ENCODE measurements at places on chromosomes 3 and 15.
A peak's percentile ranks its signal among the peaks of the same experiment; 100 is the strongest.

DNA sequence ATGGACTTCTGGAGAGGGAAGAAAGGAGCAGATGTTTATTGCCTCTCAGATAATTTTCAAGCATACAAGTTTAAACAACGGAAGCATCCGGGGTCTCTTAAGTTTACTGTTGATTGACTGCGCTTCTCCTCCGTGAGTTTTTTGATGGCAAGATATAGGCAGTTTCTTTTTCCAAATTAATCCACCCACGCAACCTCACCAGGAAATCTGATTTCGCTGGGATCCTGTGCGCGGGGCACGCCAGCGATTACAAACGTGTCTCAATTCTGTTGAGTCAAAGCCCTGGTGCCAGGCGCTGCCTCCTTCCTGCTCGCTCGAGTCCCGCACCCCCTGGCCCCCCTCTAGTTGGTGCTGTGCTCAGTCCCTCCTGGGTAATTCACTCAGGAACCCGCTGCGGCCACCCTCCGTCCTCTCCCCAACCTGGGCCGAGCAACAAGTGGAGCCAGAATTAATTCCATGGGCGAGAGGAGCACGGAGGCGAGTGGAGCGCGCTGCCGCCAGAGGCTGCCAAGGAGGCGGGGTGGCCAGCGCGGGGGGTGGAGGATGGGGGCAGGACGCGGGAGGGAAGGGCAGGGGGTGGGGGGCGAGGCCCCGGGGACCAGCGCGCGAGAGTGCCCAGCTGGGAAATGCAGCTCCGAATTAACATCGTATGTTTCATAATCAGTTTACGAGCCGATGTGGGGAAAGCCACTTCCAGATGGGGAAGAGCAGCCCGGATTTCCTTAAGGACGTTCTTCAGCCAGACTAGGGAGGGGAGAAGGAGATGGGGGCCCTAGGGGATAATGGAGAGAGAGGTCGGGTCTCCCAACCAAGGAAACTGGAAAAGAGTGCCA lies 6.0 kb downstream of the WNT5A start:
- no peak overlapping the region for H3K27ac ChIP-seq
- H3K4me3 ChIP-seq, result no peak overlapping the region
- DNase-seq, result no peak
- peaks cover 1% of the 10 kb centered on the region for H3K4me1 ChIP-seq

DNA sequence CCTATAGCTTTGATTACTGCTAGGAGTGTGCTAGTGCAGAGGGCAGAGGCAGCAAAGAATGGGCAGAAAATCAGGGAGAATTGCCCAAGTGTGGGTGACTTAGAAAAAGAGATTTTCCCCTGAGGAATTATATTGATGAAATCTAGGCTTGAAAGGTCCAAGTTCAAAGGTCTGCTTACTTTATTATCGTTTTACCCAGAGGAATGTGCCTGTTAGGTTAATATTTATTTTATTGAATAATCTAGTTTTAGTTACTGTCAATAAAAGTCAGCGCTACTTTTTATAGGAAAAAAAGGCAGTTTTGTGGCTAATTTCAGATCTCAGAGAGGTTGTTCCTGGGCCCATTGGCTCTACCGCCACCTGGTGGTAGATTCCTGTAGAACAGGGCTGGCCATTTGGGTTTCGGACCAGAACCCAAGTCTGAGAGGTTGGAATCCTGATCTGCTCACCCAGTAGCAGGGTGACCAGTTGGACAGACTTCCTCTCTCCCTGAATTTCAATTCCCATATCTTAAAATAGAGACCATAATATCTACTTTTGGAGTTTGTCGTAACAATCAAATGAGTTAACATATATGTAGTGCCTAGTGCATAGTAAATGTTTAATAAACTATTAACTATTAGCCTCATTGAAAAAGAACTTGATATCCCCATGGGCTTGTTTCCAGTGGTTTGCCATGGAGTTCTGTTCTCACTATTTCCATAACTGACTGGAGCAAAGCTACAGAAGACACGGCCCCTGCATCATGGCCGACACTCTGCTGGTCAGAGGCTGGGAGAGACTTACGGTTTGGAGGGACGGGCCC lies 62.7 kb upstream of the ZNF148 start:
- no peaks in the 10 kb centered on the region for H3K27me3 ChIP-seq
- no peak overlapping the region for H3K4me3 ChIP-seq
- peak; percentile 54 for DNase-seq
- H3K36me3 ChIP-seq, result peaks cover under 1% of the 10 kb centered on the region
- H3K27ac ChIP-seq, result no peak overlapping the region

DNA sequence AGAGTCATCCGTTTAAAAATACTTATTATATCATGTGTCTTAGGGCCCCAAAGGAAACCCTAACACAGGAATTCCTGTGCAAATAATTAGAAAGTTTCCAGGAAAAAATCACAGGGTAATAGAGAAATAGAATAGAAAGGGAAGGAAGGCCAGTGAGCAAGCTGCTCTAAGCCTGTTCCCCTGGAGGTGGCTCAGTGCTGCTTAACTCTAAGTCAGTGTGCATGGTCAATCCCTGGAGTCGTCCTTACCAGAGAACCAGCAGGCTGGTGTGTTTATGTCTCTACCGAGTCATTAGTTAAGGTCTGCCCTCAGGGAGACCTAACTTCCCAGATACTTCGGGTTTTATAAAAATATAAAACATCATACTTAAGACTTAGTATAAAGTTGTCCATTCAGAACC lies 21.0 kb upstream of the MCF2L2 start:
- no peaks in the 10 kb centered on the region for H3K36me3 ChIP-seq
- DNase-seq, result no peak
- no peaks in the 10 kb centered on the region for H3K27me3 ChIP-seq
- H3K4me3 ChIP-seq, result no peak overlapping the region

GRCh38 chr15:80475572-80475971 lies 71.4 kb downstream of the ARNT2 start:
- peaks cover 1% of the 10 kb centered on the region for H3K27me3 ChIP-seq
- H3K27ac ChIP-seq, result no peak overlapping the region
- DNase-seq, result no peak
- no peaks in the 10 kb centered on the region for H3K36me3 ChIP-seq
- no peaks in the 10 kb centered on the region for H3K4me1 ChIP-seq

GRCh38 chr3:135106445-135106844 lies 311.4 kb downstream of the EPHB1 start:
- DNase-seq, result no peak
- no peak overlapping the region for H3K27ac ChIP-seq
- H3K27me3 ChIP-seq, result no peaks in the 10 kb centered on the region
- no peaks in the 10 kb centered on the region for H3K4me1 ChIP-seq

DNA sequence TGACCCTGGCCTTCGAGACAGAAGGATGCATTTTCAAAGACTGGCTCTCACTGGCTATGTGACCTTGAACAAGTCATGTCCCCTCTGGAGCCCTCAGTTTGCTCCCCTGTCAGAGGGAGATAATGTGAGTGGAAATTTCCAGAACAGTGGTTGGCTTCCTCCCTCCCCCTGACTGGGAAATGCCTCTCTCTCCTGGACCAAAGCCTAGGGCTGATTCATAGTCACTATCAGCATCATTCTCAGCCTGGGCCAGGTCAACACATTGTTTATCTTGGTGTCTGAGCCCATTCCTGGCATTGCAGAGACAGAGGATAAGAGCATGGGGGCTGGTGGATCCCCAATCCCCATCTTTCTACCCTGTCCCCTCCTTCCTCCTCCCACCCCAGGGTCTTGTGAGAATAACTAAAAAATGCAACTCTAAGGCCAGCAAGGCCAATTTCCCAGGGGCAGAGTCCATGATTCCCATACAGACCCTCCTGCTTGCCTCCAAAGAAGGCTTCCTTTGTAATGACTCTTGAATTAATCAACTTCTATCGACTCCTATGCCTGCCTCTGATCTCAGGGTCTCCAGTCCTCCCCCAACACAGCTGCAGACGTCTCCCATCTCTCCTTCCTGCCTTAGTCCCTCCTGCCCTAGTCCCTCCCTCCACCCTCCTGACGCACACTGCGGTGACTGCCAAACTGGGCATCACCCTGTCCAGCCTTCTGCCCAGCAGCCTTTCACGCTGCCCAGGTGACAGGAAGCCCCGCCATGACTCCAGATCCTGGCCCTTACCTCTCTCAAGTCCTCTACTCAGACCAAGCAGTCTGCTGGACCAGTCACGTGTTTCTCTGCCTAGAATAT lies 35.4 kb upstream of the CORO2B start:
- no peak overlapping the region for H3K27ac ChIP-seq
- DNase-seq, result no peak
- no peaks in the 10 kb centered on the region for H3K4me1 ChIP-seq
- no peak overlapping the region for H3K4me3 ChIP-seq
- no peaks in the 10 kb centered on the region for H3K36me3 ChIP-seq

GRCh38 chr3:114958930-114959329 lies 188.2 kb downstream of the ZBTB20 start:
- no peaks in the 10 kb centered on the region for H3K4me1 ChIP-seq
- no peak overlapping the region for H3K4me3 ChIP-seq
- peaks cover 22% of the 10 kb centered on the region for H3K36me3 ChIP-seq
- no peak overlapping the region for H3K27ac ChIP-seq
- H3K27me3 ChIP-seq, result no peaks in the 10 kb centered on the region
- no peak for DNase-seq

- H3K4me3 ChIP-seq, result peak overlapping the region; percentile 78
- peak; percentile 51 for DNase-seq
- peaks cover 4% of the 10 kb centered on the region for H3K27me3 ChIP-seq
- H3K4me1 ChIP-seq, result peaks cover 80% of the 10 kb centered on the region
These were observed 218.6 kb downstream of the PDCD6IP start for GRCh38 chr3:34016925-34017587.

DNA sequence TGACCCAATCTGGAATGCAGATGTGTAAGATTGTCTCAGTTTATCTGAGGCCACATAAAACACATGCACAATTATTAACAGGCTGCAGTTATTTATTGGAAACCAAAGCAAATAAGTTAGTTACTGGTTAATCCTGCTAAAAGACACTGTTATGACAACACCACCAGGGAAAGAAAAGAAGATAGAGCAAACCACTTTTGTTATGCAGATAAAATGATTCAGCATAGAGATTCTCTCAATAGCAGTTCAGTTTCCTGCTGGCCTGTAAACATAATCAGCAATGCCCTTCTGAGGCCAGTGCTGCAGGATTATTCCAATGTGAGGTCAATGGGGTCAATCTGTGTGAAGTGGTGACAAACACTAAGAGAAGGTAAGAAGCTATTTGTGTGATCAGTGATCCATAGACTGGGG lies 244.4 kb downstream of the ZBTB20 start:
- H3K27ac ChIP-seq, result no peak overlapping the region
- DNase-seq, result no peak
- no peak overlapping the region for H3K4me3 ChIP-seq
- H3K36me3 ChIP-seq, result peaks cover 4% of the 10 kb centered on the region
- H3K4me1 ChIP-seq, result peaks cover 11% of the 10 kb centered on the region

- no peak overlapping the region for H3K4me3 ChIP-seq
- H3K27me3 ChIP-seq, result no peaks in the 10 kb centered on the region
- no peaks in the 10 kb centered on the region for H3K4me1 ChIP-seq
- no peak for DNase-seq
- H3K36me3 ChIP-seq, result no peaks in the 10 kb centered on the region
- H3K27ac ChIP-seq, result no peak overlapping the region
These were observed 109.1 kb downstream of the NSUN3 start for GRCh38 chr3:94171954-94172353.

GRCh38 chr15:58159827-58160386 lies 21.7 kb downstream of the AQP9 start:
- no peaks in the 10 kb centered on the region for H3K36me3 ChIP-seq
- DNase-seq, result no peak
- H3K27me3 ChIP-seq, result peaks cover 10% of the 10 kb centered on the region
- H3K27ac ChIP-seq, result no peak overlapping the region
- H3K4me3 ChIP-seq, result no peak overlapping the region
- H3K4me1 ChIP-seq, result no peaks in the 10 kb centered on the region

GRCh38 chr3:146625186-146625775 lies 20.1 kb upstream of the PLSCR5 start:
- no peaks in the 10 kb centered on the region for H3K27me3 ChIP-seq
- H3K4me3 ChIP-seq, result no peak overlapping the region
- H3K36me3 ChIP-seq, result no peaks in the 10 kb centered on the region
- no peak overlapping the region for H3K27ac ChIP-seq
- no peak for DNase-seq

DNA sequence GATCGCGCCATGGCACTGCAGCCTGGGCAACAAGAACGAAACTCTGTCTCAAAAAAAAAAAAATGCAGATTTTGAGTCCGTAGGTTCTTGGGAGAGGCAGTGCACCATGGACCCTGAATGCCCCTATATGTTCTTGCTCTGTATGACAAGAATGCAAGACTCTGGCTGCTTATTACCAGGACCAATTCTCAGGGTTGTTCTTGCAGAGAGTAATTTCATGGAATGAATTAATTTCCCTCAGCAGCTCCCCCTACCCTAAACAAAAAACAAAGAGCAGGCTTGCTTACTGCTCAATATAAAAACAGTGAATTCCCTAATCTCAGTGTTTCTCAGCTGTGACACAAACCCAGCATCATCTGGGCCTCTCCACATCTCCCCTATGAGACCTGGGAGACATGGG lies 20.5 kb upstream of the DYNC1LI1 start:
- no peak for DNase-seq
- H3K4me3 ChIP-seq, result no peak overlapping the region
- no peaks in the 10 kb centered on the region for H3K36me3 ChIP-seq
- no peaks in the 10 kb centered on the region for H3K4me1 ChIP-seq
- H3K27me3 ChIP-seq, result no peaks in the 10 kb centered on the region

DNA sequence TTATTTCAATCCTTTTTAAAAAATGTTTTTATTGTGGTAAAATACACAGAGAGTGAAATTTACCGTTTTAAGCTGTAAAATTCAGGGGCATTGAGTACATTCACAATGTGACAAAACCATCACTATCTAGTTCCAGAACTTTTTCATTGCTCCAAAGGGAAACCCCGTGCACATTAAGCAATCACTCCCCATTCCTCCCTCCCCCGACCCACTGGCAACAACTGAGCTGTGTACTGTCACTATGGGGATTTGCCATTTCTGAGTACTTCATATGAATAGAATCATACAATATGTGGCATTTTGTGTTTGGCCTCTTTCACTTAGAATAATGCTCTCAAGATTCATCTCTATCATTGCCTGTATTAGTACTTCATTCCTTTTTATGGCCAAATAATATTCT lies 45.5 kb upstream of the BOC start:
- H3K4me1 ChIP-seq, result no peaks in the 10 kb centered on the region
- no peak for DNase-seq
- H3K27ac ChIP-seq, result no peak overlapping the region
- peaks cover 1% of the 10 kb centered on the region for H3K27me3 ChIP-seq
- H3K36me3 ChIP-seq, result no peaks in the 10 kb centered on the region

GRCh38 chr3:72888546-72889309 lies 882 bp downstream of the GXYLT2 start:
- no peak overlapping the region for H3K27ac ChIP-seq
- H3K36me3 ChIP-seq, result no peaks in the 10 kb centered on the region
- peak overlapping the region; percentile 3 for H3K4me3 ChIP-seq
- H3K27me3 ChIP-seq, result peaks cover 9% of the 10 kb centered on the region
- DNase-seq, result no peak

DNA sequence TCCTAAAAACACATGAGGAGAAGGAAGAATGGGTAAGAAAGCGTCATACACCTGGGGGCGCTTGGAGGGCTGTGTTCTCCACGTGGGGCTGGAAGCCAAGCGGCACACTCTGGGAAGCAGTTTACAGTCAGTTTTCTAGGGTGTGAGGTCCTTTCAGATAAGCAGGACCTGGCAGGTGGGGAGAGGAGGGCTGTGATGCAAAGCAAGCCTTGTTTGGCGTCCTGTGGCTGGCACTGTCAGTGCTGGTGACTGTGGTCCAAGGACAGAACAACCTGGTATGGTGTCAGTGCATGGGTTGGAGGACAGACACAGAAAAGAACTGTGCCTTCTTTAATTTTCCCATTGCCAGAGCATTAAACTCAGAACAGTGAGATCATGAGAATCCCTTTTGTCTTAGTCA lies 260.7 kb upstream of the NR2E3 start:
- H3K4me3 ChIP-seq, result no peak overlapping the region
- DNase-seq, result no peak
- H3K27ac ChIP-seq, result no peak overlapping the region
- H3K4me1 ChIP-seq, result no peaks in the 10 kb centered on the region
- no peaks in the 10 kb centered on the region for H3K36me3 ChIP-seq
- H3K27me3 ChIP-seq, result peaks cover 4% of the 10 kb centered on the region

Data from immature natural killer cell (primary cell).